ENCODE measurements at places on chromosomes 7 and 10.

GRCh38 chr7:187227-187927, 5.0 kb upstream of the FAM20C start:
- DNase-seq: no peak

DNA sequence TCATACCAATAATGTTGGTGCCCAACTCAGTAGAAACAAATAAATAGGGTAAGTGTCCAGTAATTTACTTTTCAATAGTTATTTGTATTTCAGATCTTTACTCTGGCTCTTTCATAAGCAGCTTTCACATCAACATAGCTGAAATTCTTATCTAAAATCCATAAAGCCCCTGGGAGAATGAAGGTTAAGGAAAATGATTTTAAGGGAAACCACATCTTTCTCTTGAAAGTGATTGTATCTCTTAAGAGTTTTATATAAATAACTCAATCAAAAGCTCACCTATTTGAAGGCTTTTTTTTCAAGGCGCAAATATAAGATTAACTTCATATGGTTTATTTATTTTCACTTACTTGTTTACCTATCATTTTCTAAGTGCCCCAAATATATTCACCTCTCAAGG, 324.4 kb downstream of the HGF start:
- no peak for DNase-seq

DNA sequence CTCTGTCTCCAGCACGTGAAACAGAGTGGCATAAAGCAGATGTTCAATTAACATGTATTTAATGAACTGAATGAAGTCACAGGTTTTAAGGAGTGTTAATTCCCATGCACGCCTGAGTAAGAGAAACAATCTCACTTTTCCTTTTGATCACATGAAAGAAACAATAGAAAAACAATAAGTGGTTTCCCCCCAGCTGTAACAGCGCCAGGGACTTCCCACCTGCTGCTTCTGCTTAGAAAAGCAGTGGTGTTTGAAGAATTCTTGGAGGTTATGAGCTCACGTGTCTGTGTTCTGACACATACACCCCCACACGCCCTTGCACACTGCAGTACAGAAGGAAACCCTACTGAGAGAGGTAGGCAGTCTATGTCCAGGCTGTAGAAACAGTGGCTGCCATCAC, 51.3 kb upstream of the FRMD4A start:
- DNase-seq: peak; percentile 3

GRCh38 chr7:12731214-12731656, 43.8 kb downstream of the ARL4A start:
- DNase-seq: no peak

All from stimulated activated CD4-positive, alpha-beta T cell treated with anti-CD3 and anti-CD28 coated beads, Interleukin-15, amount 100 ng/mL, for 1 hour (primary cell).